Hematopoietic multipotent progenitor cell treated with erythropoietin and hydrocortisone succinate and interleukin-3 and kit ligand, for 4 days (in vitro differentiated cells): ENCODE measurements at places on chromosomes 5 and 9.

DNA sequence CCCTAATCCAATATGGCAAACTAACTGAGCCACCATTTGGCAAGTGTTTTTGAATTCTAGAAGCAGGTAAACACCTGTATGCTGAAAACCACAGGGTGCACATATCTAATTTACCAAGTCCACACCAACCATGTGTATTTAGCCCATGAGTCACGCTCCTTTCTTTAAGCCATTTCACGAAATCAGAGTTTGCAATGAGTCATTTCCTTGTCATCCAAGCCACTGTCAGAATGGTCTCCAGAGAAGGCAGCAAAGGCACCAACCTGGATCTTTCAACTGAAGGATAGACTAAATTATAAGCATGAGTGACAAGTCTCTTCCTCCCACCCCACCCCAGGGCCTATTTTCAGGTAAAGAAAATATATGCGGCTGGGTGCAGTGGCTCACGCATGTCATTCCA, 110.0 kb downstream of the PAX5 start:
- peak; percentile 13 for DNase-seq

GRCh38 chr5:96734871-96735325, 72.7 kb downstream of the CAST start:
- peak; percentile 51 for DNase-seq

- DNase-seq = peak; percentile 49
Observed at GRCh38 chr9:124122813-124123462, 111.4 kb downstream of the LHX2 start.

DNA sequence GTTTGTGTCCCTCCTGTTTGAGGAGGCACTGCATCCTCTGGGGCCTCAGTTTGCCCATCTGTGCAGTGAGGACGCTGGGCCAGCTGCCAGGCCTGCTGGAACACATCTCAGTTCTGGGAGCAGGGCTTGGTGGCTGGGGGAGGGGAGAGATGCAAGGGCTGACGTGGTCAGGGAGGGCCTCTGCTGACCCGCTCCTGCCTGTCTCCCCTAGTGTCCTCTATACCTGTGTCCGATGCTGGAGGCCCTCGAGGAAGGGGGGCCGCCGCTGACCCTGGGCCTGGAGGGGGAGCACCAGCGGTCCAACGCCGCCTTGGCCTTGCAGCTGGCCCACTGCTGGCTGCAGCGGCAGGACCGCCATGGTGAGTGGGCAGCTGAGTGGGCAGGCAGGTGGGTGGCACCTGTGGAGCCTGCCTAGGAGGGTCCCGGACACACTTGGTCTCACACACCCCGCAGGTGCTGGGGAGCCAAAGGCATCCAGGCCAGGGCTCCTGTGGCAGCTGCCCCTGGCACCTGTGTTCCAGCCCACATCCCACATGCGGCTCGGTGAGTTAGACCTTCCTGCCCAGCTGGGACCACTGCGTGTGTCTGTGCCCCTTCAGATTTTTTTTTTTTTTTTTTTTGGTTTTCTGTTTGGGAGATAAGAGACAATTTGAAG, 5.8 kb downstream of the FPGS start:
- DNase-seq = no peak

DNA sequence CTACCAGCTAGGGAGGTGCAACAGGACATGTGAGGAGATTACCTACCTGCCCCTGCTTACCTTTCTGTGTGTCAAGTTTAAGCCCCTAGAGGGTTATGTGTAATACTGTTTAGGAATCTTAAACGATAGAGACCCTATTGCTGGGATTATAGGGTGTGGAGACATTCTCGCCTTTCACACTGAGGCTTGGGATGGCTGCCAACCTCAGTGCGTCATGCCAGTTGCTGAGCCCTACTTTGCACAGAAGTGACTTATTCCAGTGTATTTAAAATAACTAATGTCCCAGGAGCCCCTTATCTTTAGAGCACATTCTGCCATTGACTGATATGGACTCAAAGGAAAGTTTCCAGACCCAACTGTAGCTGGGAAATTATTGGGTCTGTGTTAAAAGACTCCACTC, 76.6 kb upstream of the XPA start:
- peak; percentile 70 for DNase-seq

DNA sequence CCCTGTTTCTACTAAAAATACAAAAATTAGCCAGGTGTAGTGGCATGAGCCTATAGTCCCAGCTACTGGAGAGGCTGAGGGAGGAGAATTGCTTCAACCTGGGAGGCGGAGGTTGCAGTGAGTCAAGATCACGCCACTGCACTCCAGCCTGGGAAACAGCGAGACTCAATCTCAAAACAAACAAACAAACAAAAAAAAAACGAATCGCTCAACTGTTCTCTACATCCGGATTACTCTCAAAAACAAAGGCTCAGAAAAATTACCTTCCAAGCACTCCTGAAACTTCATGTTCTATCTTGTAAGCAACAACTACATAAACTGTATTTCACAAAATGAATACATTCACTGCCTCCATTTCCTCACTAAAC, 14.0 kb downstream of the UBAP2 start:
- DNase-seq = no peak
